ENCODE measurements at places on chromosomes 3 and 15.

- DNase-seq: no peak
Measured at GRCh38 chr3:50352781-50353180, 2.1 kb downstream of the CYB561D2 start.

DNA sequence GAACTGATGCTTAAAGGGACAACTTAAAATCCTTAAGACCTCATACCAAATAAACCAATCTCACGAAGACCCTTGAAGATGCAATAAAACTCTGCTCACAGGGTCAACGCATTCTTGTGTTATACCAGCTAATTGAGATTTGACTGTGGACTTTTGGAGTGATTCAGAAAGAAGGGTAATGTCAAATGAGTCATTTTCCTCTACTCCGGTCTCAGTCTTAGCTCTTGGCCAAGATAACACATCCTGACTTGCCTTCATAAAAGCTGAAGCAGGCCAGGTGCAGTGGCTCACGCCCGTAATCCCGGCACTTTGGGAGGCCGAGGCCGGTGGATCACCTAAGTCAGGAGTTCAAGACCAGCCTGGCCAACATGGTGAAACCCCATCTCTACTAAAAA is 3.8 kb downstream of the PKM start:
- no peak for DNase-seq

- no peak for DNase-seq
Measured at GRCh38 chr3:171813897-171814460, 3.7 kb upstream of the PLD1 start.

DNA sequence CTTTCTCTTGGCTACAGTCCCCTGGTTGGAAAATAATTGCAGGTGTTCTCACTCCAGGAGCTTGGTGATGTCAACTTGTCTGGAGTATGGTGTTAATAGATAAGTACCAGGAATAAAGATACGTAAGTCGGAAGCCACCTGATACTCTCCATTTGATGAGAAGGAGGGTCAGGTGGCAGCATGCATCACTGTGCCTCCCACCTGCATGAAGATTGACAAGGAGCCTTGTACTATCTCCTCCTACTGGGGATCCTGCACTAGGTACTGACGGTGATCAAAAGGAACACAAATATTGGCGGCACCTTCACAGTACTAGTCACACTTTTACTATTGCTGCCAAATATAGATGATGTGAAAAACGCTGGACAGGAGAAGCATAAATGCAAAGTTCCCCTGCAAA is 32.6 kb upstream of the GABRB3 start:
- DNase-seq: no peak

DNA sequence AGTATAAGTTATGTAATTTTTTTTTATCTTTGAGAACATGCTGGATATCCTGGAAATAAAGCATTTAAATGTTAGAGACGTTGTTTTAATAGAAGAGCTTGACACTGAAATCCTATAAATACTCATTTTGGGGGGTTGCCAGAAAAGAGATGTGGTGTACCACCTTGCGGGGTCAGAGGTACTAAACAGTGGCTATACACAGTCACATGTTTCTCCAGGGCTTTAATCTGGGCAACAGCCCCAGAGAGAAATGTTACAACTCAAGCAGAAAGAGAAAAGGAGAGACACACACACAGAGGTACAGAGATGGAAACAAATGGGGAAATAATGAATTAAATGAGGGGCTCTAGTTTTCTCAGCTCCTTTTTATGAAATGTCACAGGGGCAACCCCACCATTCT is 113.8 kb downstream of the SENP2 start:
- DNase-seq: no peak

DNA sequence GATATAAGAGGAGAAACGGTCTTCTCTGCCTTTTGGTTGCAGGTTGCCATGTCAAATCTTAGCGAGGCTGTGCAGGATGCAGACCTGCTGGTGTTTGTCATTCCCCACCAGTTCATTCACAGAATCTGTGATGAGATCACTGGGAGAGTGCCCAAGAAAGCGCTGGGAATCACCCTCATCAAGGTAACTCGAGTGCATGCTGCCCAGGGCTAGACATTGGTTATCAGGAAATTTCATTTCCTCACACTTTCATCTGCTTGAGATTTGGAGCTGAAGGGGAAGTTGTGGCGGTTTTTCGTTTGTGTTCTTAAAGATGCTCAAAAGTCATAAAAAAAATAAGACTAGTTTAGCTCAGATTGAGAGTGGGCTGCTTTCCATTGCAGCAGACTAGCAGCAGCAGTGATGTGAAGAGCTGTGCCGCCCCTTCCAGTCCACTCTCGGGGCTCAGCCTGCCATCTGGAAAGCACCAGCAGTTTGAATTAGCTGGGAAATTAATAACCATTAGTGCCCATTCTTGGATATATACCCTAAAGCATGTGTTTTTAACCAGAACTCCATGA is 32.2 kb downstream of the GPD1L start:
- no peak for DNase-seq

DNA sequence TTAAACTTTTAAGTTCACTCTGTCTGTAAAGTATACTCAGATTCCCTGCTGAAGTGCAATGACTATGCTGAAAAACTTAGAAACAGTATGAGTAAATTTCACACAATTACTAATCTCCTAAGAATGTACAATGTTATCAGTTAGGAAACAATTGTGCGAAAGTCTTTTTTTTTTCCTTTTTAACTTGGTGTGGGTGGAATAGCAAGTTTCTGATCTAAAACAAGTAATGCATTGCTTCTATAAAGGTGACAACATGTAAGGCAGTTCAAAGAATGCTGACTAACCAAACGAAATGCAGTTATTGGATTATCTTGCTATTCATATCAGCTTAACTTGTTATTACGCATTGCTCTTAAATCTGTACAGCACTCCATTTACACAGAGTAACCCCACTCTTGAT is 19.3 kb upstream of the SLC12A8 start:
- no peak for DNase-seq

GRCh38 chr15:85178308-85178707 is 196.7 kb downstream of the PDE8A start:
- DNase-seq: no peak

DNA sequence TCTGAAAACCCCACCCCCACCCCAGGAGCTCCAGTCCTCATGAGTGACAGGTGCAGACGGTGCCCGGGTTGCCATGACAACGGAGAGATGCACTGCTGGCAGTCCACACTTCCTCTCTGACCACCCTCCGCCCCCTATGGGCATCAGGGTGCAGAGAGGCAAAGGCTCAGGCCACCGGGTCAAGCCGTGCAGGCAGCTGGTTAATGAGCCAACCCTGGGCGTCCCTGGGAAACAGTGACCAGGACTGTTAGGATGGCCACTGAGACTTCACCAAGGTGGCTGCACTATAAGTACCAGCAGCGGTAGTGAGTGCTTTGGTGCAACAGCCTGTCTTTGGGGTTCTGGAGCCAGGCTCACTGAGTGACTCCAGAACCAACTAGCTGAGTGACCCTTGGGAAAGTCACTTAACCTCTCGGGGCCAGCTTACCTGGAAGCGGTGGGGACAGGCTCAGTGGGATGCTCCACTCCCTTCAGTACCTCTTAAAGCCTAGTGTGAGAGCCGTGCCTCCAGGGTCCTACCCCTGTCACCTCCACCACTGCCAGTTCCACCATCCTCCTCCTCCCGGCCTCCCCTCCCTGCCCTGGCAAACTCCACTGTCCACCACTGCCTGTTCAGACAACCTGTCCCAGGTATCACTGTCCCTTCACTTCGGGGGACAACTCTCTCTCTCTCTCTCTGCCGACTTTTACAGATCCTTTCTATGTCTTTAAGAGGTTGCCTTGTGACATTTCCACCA is 121.0 kb upstream of the PRR20G start:
- no peak for DNase-seq

All from activated naive CD4-positive, alpha-beta T cell (primary cell).